HuH-7.5 (cell line): ENCODE measurements at places on chromosomes 7 and 10.

- DNase-seq, result no peak
Observed at GRCh38 chr7:151809146-151809863, 67.6 kb downstream of the PRKAG2 start.

DNA sequence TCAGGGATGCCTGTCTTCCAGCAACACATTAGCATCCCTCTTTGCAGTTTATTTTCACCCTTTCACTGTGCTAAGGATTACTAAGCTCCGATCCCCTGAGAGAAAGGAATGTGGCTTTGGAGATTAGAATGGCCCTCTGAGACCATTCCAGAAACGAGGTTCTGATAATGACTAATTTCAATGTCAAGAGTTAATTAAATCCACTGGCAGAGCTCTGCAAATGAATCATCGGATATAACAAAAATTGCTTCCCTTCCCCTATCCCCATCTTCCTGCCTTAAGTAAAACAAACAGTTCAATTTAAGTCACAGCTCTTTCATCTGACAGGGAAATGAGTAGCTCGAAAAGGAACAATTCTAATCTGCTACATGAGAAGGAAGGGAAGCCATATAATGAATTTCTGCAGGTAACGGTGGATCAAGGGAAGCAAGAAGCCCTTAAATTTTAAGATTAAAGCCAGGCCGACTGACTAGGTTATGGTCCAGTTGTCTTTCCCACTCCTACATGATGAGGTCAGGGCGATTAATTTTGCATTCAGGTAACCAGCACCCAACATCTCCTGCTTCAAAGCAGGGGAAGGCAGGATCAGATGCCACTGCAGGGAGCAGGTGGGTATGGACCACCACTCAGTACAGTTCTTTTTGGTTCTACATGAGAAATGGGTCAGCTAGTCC is 50.5 kb downstream of the MALSU1 start:
- DNase-seq, result no peak

GRCh38 chr10:73406846-73407245 is 7.0 kb downstream of the ANXA7 start:
- DNase-seq, result no peak

- peak; percentile 8 for DNase-seq
Observed at GRCh38 chr7:104272767-104273384, 55.5 kb upstream of the LHFPL3 start.

DNA sequence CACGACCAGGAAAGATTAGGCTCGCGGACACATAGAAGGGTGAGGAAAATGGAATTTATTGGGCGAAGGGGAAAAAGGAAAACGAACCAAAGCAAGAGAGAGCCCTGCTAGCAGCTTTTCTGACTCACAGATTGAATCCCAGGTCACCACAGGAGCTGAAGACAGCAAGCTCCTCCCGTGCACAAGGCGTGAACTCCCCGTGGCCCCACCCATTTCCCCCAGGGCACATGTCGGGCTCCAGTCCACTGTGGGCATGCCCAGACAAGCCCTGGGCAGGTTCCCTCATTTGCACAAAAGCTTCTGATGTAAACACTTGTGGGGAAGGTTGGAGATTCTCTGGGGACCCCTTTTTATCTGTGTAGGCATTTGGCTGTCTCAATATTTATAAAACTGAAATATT is 582.4 kb downstream of the SUGCT start:
- no peak for DNase-seq
